ENCODE measurements at places on chromosomes 11 and 22.
A peak's percentile ranks its signal among the peaks of the same experiment; 100 is the strongest.

DNA sequence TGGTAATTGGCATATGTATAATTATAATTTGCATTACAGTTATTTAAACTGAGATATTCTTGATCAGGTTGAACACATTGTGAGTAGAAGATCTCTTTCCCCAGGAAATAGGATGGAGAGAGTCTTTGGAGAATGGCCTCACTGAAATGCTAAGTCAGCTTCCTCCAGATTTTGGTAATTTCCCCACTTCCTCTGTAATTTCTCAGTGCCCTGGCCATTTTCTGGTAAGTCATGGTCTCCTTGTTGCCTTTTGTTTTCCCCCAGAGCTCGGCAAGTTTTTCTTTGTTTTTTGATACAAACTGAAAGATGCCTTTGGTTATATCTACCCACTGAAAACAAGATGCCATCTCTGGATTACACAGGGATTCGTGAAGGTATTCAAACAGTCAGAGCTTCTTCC, 12.8 kb upstream of the FBXO3 start:
- no peak for DNase-seq

GRCh38 chr11:93608364-93608763, 53.1 kb upstream of the CEP295 start:
- no peak for DNase-seq

GRCh38 chr11:69089258-69089657, 40.5 kb downstream of the TPCN2 start:
- DNase-seq: no peak

DNA sequence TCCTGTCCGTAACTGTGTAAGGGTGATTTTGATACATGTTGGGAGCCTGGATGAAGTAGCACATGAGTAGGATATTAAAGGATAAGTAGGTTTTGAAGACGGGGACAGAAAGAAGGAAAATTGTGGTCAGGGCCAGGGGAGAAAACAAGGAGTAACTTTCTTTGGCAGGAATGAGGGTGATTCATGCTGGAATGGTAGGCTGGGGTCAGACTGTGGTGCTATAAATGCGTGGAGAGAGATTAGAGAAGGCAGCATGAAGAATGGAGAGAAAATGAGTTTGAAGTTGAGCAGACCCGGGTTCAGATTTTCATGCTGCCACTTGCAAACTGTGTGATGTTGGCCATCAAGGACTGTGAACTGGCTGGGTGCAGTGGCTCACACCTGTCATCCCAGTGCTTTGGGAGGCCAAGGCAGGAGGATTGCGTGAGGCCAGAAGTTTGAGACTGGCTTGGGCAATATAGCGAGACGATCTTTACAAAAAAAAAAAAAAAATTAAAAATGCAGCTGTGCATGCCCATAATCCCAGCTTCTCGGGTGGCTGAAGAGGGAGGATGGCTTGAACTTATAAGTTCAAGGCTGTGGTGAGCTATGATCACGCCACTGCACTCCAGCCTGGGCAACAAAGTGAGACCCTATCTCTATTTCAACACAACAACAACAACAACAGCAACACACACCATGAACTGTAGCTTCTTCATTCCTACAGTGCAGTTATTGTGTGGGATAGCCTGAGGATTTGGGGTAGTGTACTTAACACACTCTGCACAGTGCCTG, 22.3 kb downstream of the ZBTB16 start:
- DNase-seq: no peak

DNA sequence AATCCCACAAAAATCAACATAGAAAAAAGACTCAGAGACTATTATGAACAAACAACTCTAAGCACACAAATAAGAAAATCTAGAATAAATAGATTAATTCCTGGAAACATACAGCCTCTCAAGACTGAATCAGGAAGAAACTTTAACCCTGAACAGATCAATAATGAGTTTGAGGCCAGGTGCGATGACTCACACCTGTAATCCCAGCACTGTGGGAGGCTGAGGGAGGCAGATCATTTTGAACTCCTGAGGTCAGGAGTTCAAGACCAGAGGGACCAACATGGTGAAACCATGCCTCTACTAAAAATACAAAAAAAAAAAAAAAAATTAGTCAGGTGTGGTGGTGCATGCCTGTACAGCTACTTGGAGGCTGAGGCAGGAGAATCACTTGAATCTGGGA, 499.5 kb upstream of the LUZP2 start:
- no peak for DNase-seq

DNA sequence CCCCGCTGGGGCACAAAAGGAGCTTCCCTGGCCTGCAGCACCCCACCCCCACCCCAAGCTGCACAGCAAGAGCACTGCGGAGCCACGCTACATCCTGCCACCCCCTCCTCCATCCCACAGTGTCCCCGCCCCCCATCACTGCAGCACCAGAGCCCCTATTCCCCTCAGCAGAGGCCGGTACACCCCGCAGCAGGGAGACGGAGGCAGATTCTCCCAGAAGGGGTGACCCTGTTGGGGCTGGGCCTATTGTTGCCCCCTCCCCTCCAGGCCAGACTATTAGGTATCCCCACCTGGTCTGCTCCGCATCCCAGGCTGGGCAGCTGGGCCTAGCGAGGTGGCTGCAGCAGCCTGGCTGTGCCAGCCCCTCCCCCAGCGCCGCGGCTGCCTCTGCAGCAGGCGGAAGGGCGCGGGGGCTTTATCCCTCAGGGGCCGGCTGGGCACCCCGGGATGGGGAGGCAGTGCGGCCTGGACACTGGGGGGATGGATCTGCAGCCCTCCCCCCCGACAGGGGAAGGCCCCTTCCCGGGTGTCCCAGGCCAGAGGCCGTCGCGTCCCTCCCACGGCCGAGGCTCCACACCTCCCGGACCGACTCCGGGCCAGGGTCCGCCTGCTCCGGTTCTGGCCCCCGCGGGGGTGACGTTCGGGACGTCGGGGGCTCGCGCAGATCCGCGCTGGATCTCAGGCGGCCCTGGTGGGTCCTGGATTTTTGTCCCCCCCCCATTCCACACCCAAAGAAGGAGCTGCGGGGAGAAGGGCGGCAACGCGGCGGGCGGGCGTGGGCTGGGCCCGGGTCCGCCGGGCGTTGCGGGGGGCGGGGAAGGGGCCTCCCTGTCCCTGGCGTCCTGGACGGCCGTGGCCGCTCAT, 943 bp downstream of the DUSP8 start:
- DNase-seq: no peak

DNA sequence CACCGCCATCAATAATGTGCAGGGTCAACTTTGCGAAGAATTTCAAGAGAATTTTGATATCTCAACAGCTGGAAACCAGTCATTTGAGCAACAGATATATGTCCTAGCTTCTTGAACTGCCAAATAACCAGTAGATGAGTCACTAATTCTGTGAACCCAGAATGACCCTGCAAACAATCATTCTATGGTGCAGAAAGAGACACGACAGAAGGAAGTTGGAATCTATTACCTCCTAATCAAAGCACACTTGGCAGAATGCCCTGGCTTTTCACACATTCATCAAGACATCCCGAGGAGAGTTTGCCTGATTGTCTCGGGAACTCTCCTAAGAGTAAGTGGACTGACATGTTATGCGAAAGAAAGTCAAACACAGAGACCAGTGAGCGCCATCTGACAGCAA, 621.1 kb downstream of the OPCML start:
- DNase-seq: no peak

DNA sequence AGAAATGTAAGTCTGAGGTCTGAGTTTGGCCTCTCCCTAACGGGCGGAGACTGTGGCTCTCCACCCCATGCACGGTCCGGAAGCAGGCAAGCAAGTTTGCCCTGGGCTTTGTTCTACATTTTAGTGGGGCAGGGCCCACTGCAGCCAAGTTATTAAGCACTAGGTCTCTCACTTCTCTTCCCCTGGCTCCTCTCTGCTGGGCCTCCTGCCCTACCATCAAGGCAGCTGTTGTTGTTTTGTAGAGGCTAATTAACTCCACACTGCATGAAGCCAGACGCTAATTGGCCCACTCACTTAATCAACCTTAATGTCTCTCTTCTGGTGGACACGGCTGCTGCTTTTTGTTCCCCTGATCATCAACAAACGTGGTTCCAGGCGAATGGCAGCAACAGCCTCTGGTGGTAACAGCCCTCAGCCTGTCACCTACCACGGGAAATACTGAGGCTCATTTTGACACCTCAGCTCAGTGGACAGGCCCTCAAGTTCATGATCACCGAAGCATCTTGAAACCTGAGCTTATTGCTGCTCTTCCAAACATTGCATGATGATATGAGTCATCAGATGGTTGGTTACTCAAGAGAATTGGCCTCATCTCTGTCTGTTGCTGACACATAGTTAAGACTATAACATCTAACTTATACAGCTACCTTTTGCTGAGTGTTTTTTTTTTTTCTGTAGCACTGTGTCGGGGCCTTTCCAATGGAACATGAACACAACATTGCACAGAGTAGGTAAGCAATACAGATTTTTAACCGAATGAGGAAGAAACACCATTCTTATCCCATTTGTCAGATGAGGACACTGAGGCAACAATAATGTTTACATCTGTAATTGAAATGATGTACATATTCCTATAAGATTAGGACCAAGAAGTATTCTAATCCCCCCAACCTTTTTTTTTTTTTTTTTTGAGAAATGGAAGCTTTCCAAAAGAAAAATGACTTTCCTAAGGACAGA, 20.8 kb upstream of the LMO2 start:
- no peak for DNase-seq

DNA sequence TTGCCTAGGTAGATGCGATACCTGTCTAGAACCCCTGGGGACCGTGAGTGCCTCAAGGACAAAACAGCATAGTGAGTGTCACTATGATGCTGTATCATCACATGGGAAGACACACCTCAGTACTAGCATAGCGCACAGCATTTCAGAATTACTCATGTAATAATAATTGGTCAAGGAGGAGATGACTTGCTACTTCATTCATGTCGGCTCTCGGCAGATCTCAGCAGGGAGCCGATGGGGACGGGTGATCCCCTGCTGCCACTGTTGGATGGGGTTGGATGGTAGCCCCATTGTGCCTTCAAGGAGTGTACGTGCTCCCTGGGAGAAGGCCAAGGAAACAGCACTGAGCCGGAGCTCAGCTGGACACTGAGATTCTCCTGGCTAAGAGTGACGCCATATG, 186.9 kb downstream of the EFCAB6 start:
- no peak for DNase-seq

- no peak for DNase-seq
Observed at GRCh38 chr11:45470794-45471167, 184.6 kb upstream of the SYT13 start.

DNA sequence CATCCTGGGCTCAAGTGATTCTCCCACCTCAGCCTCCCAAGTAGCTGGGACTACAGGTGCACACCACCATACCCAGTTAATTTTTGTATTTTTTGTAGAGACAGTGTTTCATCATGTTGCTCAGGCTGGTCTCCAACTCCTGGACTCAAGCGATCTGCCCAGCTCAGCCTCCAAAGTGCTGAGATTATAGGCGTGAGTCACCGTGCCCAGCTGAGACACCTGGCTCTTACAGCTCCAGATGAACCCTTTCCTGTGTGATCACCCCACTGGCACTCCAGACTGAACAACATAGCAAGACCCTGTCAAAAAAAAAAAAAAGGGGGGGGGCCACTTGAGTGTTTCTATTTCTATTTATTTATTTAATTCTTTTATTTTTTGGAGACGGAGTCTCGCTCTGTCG, 1.0 kb upstream of the ADSL start:
- peak; percentile 36 for DNase-seq

GRCh38 chr11:128695539-128696221, 1.8 kb downstream of the FLI1 start:
- no peak for DNase-seq

DNA sequence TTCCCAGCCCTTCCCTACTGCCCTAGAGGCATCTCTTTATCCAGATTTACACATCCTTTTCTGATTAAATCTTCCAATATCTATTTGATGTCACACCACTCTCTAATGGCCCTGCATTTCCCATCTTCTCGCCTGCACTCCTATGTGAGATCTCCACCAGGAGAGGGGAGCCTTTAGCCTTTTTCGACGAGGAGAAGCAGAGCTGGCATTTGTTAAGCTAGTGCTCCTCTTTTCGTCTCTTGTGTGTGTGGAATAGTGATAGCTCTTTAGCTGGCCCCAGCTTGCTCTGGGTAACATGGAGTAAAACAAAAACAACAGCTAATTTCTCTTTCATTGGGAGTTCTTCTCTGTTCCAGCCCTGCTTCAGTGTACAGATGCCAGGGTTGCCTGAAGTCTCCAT, 536.5 kb downstream of the NTM start:
- DNase-seq: no peak

GRCh38 chr11:31089117-31089516, 280.4 kb downstream of the DCDC1 start:
- DNase-seq: no peak

GRCh38 chr11:13329670-13330356, 52.2 kb downstream of the BMAL1 start:
- DNase-seq: no peak

DNA sequence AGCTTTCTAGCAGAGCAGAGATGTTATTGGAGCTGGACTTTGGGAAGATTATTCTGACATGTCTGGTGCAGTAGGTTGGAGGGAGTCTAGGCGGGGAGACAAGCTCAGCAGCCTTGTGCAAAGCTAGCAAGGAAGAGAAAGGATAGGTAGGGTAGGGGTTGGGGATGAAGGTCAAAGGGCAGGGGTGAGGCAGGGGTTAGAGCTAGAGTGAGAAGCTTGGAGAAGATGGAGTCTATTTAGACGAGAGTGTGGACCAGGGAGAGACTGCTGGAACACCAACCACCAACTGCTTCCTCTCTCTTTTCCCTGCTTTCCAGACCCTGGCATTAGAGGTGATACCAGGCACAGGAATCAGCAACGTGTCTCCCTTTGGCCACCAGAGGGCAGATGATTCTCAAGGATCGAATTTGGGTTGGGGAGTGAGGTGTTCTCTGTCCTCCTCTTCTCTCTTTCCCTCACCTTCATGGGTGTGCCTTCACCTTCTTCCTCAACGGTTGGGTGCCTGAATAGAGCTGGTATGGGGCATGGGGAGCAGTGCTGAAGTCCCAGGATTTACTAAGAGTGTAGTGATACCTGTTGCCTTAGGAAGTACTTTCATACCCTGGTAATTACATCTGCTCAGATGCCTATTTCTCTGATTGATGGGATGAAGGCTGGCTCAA, 1.8 kb upstream of the MARK2 start:
- DNase-seq: peak; percentile 73

GRCh38 chr11:76759517-76759916, 23.6 kb upstream of the TSKU start:
- DNase-seq: no peak

GRCh38 chr22:39558254-39558727, 12.3 kb upstream of the CACNA1I start:
- no peak for DNase-seq

- no peak for DNase-seq
Observed at GRCh38 chr22:31789803-31790202, 36.0 kb downstream of the DEPDC5 start.

- DNase-seq: no peak
Observed at GRCh38 chr22:31291481-31292235, 630 bp downstream of the PIK3IP1 start.

GRCh38 chr11:1672613-1673350, 24.2 kb upstream of the KRTAP5-6 start:
- DNase-seq: no peak

DNA sequence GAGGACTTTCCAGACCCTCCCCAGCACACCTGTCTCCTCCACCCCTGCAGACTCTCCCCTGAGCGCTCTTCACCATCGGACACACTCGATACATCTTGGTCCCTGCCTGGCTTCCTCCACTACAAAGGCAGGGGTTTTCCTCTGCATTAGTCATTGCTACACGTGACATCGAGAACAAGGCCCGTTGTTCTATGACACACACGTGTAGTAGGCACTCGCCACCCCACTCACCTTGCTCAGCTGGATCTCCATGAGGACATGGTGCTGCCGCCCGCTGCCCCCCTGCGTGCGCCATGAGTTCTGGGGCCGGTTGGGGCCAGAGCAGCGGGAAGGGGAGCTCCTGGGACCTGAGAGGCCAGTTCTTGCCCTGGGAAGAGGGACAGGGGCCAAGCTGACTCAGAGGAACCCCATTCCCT, 16.7 kb downstream of the ATG2A start:
- peak; percentile 69 for DNase-seq
